Neural crest cell (in vitro differentiated cells): ENCODE measurements at places on chromosomes 11 and 22. TPM values are rescaled to one million over a fixed set of nuclear protein-coding genes. Genes with fewer than 3 reads are reported as not detected.

DNA sequence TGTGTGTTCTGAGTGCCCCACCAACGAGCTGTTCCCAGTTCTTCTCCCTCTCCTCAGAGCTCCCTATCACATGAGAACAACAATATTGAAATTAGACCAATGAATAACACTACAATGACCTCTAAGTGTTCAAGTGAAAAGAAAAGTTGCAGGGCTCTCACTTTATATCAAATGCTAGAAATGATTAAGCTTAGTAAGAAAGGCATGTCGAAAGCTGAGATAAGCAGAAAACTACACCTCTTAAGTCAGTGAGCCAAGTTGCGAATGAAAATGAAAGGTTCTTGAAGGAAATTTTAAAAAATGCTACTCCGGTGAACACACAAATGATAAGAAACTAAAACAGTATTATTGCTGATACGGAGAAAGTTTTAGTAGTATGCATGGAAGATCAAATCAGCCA lies 199.8 kb downstream of the GUCY1A2 start:
- peaks cover 2% of the 10 kb centered on the region for H3K36me3 ChIP-seq
- no peak overlapping the region for H3K4me3 ChIP-seq
- no peak for DNase-seq

DNA sequence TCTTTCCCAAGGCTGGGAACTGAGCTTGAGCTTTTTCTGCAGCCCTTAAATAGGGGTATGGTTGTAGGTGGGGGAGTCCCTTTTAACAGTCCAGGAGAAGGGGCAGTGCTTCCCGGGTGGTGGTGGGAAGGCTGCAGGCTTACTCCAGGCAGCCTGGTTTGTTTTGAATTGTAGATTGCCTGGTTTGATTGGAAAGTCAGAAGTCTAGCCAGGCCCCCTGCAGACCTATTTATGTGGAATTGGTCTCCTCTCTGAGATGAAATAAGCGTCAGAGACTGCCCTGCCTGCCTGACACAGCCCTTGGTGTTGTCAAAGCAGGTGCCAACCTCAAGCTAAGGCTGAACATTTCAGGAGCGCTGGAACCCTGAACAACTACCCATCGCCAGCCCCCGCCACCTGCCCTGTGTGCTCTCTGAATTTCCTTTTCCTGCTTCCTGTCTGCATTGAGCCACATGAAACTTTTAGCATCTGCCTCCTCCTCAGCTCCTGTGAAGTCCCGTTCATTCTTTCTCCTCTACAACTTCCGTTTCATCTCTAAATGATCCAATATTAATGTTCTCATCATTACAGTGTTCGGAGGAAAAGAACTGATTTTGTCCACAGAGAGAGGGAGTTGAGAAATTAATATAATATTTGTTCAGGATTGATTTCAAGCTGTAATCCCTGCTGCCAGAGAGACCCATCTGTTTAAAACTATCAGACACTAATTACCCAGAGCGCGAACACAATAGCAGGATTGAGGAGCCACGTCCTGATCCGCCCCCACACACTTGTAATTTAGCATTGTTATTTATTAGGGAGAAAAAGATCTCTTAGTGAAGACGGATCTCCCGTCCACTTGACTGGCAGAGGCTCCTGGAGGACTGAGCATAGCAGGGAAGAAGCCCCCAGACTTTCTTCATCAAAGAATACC lies 136.5 kb downstream of the TRIM29 start:
- H3K4me3 ChIP-seq: no peak overlapping the region
- peaks cover 8% of the 10 kb centered on the region for H3K27me3 ChIP-seq
- no peak overlapping the region for H3K27ac ChIP-seq
- no peak for DNase-seq

OR52I2 gene
- total RNA-seq: not detected in 2 replicates

DEFB131B gene
- not detected in 2 replicates for total RNA-seq

GRCh38 chr11:76657187-76658170 lies 13.1 kb downstream of the LRRC32 start:
- H3K4me1 ChIP-seq: peaks cover 6% of the 10 kb centered on the region
- H3K27ac ChIP-seq: no peak overlapping the region
- H3K27me3 ChIP-seq: no peaks in the 10 kb centered on the region
- H3K4me3 ChIP-seq: no peak overlapping the region

DNA sequence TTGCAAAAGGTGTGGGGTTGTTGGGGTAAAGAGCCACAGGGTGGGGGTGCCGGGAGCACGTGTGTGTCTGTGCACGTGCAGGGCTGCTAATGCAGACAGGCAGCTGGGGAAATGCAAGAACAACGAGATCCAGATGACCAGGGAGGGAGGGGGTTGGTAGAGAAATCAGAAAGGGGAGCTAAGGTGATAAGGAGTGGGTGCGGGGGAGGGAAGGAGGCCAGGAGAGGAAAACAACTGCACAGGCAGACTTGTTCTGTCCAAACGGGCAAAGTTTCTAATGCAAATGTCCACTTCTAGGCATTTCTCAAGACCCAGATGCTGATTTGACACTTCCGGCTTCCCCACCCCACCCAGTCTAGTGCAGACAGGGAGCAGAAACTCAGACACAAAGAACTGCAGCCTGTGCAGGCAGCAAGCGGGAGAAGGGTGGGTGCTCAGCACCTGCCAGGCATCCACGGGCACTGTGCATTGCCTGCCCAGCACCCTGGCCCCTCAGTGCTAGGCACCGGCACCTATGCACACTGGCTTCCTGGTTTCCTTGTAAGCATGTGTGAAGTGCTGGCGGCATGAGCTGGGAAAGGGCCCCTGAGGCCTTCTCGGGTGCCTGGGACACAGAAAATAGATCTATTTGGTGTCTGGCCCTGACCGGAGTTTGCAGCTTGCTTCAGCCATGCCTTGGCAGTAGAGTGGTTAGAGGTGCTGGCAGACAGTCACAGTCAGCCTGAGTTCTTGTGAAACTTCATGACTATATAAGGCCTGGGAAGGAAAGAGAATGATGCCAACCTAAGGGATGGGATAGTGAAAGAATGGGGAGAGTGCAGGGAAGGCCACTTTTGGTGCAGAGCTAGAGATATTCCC lies 220.1 kb upstream of the SORL1-AS1 start:
- H3K4me3 ChIP-seq: no peak overlapping the region
- H3K4me1 ChIP-seq: peaks cover 36% of the 10 kb centered on the region
- H3K27me3 ChIP-seq: no peaks in the 10 kb centered on the region
- DNase-seq: no peak
- H3K27ac ChIP-seq: no peak overlapping the region

POLR2F gene
- 137 and 143 TPM in 2 replicates for total RNA-seq

MFRP gene
- total RNA-seq: not detected in 2 replicates

DNA sequence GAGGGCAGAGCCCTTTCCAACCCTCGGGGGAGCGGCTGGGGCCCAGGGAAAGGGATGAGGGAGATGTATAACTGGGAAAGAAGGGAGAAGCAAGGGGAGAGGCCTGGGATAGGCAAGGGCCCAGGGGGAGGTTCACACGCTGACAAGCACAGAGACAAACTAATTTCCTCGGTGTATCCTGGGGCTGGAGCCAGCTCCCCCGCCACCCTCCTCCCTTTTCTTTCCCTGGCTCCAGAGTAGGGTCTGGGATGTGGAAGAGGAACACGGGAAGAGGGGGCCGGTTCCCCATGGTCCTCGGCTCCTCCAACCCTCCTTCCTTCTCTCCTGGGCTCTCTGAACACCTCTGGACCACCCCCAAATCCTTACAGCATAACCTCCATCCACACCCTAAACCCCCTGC lies 6.9 kb downstream of the CLCF1 start:
- no peak overlapping the region for H3K27ac ChIP-seq
- H3K27me3 ChIP-seq: peaks cover 17% of the 10 kb centered on the region
- peaks cover 17% of the 10 kb centered on the region for H3K4me1 ChIP-seq
- H3K36me3 ChIP-seq: no peaks in the 10 kb centered on the region
- no peak for DNase-seq

DNA sequence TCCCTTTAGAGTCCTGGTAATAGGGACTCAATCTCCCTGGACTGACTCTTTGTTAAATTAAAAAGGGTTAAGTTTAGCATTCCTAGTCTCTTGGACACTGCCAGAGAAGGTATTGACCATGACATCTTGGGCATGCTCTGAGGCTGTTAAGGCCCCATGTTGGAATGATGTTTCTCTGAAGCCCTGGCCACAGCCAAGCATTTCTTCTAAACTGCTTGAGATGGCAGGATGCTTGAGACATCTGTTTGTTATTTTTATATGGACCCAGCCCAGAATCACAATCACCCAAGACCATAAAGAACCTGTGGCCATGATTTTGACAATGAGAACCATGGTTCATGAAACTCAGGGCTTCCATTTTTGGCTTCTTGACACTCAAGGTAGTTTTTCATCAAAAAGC lies 5.5 kb upstream of the ANKK1 start:
- H3K27me3 ChIP-seq: peaks cover 22% of the 10 kb centered on the region
- no peak overlapping the region for H3K27ac ChIP-seq
- no peak overlapping the region for H3K4me3 ChIP-seq
- DNase-seq: no peak
- peaks cover 5% of the 10 kb centered on the region for H3K4me1 ChIP-seq
- H3K36me3 ChIP-seq: no peaks in the 10 kb centered on the region

DNA sequence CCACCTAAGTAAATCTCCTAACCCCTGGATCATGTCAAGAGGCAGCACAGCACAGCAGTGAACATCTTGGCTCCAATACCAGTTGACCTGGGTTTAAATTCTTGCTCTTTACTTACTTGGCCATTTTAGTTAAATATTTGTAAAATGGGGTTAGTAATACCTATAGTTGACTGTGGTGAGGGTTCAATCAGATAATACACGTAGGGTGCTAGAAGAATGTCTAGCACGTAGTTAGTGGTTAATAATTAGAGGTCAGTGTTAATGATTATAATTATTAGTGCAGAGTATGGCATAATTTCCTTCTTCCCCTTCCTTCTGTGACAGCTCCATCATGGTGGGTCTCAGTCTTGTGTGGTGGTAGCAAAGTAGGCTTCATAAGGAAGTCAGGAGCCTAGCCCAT lies 520.8 kb downstream of the INSC start:
- H3K36me3 ChIP-seq: no peaks in the 10 kb centered on the region
- H3K27ac ChIP-seq: no peak overlapping the region
- no peak for DNase-seq

DNA sequence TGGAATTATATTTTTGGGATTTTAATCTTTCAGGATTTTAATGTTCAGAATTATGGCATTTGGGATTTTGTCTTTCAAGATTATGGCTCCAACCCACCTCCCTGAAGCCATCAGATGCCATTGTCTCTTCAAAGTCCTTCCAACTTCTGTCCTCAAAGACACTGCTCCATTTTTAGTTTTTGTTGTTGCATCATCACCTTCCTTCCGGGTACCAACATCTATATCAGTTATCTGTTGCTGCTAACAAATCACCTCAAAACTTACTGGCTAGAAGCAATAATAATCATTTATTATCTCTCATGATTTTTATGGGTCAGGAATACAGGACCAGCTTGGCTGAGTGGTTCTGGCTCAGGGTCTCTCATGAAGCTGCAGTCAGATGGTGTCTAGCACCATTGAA lies 138.8 kb upstream of the ZBED5 start:
- no peaks in the 10 kb centered on the region for H3K4me1 ChIP-seq
- H3K27ac ChIP-seq: no peak overlapping the region
- DNase-seq: no peak
- H3K27me3 ChIP-seq: peaks cover 7% of the 10 kb centered on the region

DNA sequence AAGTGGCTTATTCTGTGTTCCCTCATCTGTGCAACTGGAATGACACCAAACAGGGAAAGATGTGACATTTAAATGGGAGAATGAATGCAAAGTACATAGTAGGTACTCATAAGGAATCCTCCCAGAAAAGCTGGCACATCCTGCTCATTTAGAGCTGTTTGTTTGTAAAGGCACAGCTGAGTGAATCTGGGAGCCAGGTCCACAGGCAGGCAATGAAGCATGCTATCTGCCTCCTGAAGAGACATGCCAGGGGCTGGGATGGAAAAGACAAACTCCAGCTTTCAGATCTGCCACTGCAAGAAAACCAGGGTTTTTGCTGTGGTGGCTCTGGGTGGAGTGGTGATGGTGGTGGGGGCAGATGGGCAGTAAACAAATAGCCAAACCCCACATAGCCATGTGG lies 150.1 kb downstream of the TENM4 start:
- no peaks in the 10 kb centered on the region for H3K27me3 ChIP-seq
- DNase-seq: no peak
- no peak overlapping the region for H3K4me3 ChIP-seq
- H3K36me3 ChIP-seq: peaks cover 3% of the 10 kb centered on the region
- H3K27ac ChIP-seq: no peak overlapping the region
- H3K4me1 ChIP-seq: peaks cover 6% of the 10 kb centered on the region

DCDC1 gene
- total RNA-seq: 2.3 and 2.6 TPM in 2 replicates

GRCh38 chr11:2789331-2789730 lies 89.5 kb upstream of the KCNQ1OT1 start:
- no peak for DNase-seq
- H3K36me3 ChIP-seq: peaks cover 6% of the 10 kb centered on the region
- H3K27ac ChIP-seq: peak overlapping the region; percentile 57

NUP98 gene
- 96.8 and 104 TPM in 2 replicates for total RNA-seq

- H3K27me3 ChIP-seq: peaks cover 48% of the 10 kb centered on the region
- no peak overlapping the region for H3K4me3 ChIP-seq
- no peak for DNase-seq
Observed at GRCh38 chr11:61552108-61552635, 28.7 kb downstream of the SYT7 start.

SLC37A2 gene
- total RNA-seq: 0.98 and 1.2 TPM in 2 replicates

DNA sequence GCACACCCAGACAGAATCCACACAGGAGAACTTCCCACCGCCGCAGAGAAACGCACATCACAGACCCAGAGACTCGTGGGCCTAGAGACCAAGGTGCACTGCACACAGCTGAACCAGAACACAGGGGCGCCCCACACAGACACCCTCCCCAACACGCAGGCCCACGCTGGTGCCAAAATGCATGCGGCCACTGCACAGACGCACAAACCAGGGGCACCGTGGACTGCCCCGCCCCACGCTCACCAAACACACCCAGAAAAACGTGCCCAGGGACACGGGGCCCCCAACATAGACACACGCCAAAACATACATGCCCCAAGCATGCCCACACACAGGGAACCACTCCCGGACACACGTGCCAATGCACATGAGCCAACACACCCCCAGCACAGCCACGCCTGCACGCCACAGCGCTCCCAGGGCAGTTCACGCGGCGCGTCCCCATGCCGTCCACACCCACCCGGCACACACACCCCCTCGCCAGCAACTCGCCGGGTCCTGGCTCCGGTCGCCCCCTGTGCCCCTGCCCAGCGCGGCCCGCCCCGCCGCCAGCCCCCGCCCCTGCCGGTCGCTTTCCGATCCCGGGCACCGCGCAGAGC lies 7.8 kb downstream of the ELFN2 start:
- H3K36me3 ChIP-seq: no peaks in the 10 kb centered on the region
- peak overlapping the region; percentile 58 for H3K4me3 ChIP-seq
- H3K27me3 ChIP-seq: peaks cover 69% of the 10 kb centered on the region
- H3K27ac ChIP-seq: no peak overlapping the region

GRCh38 chr22:21101877-21102638 lies 56.3 kb downstream of the LRRC74B start:
- peaks cover 8% of the 10 kb centered on the region for H3K4me1 ChIP-seq
- DNase-seq: no peak
- H3K36me3 ChIP-seq: no peaks in the 10 kb centered on the region
- H3K27ac ChIP-seq: peak overlapping the region; percentile 45
- H3K4me3 ChIP-seq: no peak overlapping the region

DRAP1 gene
- total RNA-seq: 101 and 110 TPM in 2 replicates

GRCh38 chr11:117882311-117882905 lies 6.0 kb upstream of the FXYD6 start:
- peaks cover 7% of the 10 kb centered on the region for H3K4me1 ChIP-seq
- peaks cover 28% of the 10 kb centered on the region for H3K27me3 ChIP-seq
- no peak overlapping the region for H3K27ac ChIP-seq
- H3K4me3 ChIP-seq: no peak overlapping the region
- H3K36me3 ChIP-seq: no peaks in the 10 kb centered on the region
